Gastroesophageal sphincter (tissue), 4 donors: ENCODE measurements at places on chromosomes 6 and 20.
A peak's percentile ranks its signal among the peaks of the same experiment; 100 is the strongest.

GRCh38 chr6:1848752-1849151 is 239.0 kb downstream of the FOXC1 start:
- no peak for ATAC-seq

DNA sequence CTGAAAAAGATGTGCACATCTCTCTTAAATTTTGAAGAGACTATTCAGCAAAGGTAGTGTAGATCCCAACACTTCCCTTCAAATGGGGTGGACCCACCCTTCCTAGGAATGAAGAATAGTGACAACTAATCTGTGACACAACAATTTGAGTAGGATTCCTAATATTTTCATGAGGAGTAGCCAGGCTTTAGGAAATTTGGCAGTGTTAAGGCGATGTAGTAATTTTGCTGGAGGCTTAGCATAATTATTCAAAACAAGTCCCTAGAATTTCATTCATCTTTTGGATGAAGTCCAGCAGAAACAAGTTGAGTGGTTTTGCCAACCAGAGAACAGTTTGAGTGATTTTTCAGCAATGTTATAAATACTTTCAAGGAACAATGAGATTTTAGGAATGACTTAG is 52.4 kb downstream of the ELOVL4 start:
- peak; percentile 41 for ATAC-seq

GRCh38 chr6:46923476-46923875 is 1.7 kb upstream of the ADGRF5 start:
- ATAC-seq, result no peak

DNA sequence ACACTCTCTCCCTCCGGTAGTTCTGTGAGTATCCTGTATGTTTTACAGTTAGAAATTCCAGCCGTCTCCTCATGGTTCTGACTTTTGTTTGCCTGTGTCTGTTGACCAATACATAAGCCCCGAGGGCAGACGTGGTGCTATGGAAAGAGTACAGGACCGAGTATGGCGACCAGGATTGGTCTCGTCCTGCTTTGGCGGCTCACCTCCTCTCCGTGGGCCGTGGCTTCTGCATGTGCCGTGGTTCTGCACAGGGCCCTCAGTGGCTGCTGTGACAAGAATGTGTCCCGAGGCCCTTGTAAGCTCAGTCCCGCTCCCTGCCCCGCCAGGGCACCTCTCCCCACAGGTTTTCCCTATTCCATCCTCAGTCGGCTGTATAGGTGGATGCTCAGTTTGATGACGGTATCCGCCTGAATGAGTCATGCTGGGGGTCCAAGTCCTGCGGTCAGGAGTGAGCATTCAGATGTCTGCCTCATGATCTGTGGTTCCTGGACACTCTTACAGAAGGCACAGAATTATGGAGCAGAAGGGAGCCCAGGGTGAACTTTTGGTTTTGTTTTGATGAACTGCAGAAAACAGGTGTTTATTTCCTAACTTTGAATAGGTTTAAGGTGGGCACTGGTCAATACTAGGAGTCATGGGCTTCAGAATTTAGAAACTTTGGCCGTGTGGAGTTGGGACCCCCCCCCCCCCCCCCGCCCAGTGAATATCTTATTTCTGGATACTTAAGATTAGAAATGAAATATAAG is 1.2 kb downstream of the ARFGAP1 start:
- ATAC-seq, result no peak

DNA sequence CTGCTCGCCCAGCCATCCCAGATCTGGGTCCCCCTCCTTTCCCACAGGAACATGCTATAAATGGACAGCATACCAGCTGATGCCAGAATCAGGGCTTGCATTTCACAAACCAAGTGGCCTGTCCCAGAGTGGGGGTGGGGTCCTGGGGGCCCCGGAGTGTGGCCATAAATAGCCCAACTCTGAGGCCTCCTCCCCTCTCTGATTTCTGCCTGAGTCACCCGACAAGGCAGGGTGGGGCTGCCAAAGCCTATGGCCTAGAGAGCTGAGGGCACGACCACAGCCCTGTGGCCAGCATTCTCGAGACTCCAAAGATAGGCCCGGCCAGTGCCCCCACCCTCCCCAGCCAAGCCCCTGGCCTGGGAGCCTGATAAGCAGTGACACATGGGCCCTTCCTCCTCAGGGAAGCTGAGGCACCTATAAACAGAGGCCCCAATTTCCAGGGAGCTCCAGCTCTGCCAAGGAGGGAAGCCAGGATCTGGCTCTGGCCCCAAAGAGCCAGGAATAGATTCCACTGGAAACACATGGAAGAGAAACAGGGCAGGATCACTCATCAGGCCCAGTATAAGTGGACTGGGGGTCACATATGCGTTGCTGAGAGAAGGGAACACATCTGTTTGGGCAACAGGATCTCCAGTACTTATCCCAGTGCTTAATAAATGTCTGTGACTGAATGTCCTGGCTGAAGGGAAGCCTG is 20.3 kb downstream of the SNTA1 start:
- peak; percentile 83 for ATAC-seq

GRCh38 chr20:54067606-54068174 is 2.7 kb downstream of the BCAS1 start:
- no peak for ATAC-seq
